Peyer's patch (tissue), 4 donors: ENCODE measurements at places on chromosomes 16 and 17.

DNA sequence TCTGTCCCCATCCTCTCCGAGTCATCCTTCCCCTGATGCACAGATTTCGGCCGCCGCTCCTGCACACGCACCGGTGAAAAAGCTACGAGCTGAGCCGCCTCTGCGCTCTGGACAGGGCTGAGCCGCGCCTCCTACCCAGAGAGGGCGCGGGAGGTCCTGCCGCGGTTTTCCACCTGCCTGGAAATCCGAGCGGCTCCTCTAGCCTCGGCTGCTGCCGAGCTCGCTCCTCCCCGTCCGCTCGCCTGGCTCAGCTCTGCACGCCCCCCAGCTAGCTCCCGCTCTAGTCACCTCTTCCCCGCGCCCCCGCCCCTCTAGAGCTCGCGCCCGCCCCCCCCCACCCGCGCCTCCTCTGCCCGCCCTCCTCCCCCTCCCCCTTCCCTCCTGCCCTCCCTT lies 198 bp upstream of the SHISA9 start:
- DNase-seq, result no peak

- DNase-seq, result no peak
Measured at GRCh38 chr16:15853021-15853420, 3.8 kb downstream of the MYH11 start.

GRCh38 chr17:43517615-43518386 lies 28.3 kb downstream of the ETV4 start:
- DNase-seq, result no peak

DNA sequence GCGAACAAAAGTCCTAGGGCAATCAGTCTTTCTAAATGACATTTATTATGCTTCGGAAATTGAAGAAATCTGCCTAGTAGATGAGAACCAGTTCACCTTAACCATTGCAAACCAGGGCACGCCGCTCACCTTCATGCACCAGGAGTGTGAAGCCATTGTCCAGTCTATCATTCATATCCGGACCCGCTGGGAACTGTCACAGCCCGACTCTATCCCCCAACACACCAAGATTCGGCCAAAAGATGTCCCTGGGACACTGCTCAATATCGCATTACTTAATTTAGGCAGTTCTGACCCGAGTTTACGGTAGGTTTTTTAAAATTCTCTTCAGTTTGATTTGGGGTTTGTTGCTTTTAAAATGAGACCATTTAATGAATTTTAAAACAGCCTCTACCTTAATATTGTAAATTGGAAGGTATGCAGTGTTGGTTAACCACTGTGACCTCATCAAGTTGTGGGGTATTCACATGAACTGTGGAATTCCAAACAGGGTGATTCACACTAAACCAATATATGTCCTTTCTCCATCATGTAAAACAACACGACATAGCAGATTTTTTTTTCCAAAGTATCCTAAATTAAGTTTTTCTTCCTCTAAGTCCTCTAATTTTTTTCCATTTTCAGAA lies 6.2 kb upstream of the EVI2A start:
- DNase-seq, result no peak

GRCh38 chr16:84843149-84844048 lies 23.6 kb downstream of the CRISPLD2 start:
- no peak for DNase-seq
